ENCODE measurements at places on chromosomes 2 and 18.

DNA sequence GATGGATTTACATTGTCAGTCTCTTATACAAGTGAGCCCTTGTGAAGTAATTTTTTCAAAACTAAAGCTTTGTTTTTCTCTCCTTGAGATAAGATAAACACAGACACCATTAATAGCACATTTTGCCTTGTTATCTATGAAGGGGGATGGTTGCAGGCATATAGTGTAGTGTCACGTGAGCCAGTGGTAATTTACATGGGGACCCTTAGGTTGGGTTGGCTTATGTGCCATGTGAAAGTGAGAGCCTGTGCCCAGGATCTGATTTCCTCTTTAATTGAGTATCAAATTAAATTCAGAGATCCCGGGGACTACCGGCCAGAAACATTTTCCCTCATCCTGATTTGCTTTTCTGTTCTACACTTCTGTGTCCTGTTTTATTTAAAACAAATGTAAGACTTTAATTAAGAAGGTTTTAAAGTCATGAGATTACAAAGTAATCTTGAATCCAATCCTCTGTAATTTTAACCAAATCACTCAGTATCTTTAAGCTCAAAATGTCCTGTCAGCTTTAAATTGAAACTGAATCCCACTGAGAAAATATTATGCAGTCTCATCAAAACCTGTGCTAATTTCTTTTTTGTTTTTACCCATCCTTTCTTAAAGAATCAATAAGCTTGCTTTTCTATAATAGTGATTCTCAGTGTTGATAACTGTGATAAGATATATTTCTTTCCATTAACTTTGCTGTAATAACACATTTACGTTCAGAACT, 63.8 kb downstream of the PTPRM start:
- no peak for DNase-seq

DNA sequence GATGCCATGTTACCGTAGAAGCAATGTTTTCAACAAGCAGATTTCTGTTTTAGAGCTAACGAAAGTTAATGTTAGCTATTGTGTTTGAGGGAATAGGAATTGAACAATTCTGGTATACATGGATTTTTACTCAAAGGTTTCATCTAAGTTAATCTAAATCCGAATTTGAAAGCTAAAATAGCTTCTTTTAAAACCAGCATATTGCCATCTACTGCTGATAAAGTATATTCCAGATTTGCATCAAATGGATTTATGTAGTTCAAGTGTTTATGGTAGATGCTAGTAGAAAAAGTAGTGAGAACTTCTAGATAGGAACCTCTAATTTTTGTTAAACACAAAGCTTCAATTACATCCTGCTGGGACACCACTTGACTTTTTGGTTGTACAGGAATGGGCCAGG, 1569.5 kb upstream of the NXPH2 start:
- DNase-seq: no peak

GRCh38 chr2:239300871-239301735, 99.7 kb downstream of the HDAC4 start:
- no peak for DNase-seq

- DNase-seq: no peak
Measured at GRCh38 chr18:77376043-77376732, 126.5 kb downstream of the GALR1 start.

DNA sequence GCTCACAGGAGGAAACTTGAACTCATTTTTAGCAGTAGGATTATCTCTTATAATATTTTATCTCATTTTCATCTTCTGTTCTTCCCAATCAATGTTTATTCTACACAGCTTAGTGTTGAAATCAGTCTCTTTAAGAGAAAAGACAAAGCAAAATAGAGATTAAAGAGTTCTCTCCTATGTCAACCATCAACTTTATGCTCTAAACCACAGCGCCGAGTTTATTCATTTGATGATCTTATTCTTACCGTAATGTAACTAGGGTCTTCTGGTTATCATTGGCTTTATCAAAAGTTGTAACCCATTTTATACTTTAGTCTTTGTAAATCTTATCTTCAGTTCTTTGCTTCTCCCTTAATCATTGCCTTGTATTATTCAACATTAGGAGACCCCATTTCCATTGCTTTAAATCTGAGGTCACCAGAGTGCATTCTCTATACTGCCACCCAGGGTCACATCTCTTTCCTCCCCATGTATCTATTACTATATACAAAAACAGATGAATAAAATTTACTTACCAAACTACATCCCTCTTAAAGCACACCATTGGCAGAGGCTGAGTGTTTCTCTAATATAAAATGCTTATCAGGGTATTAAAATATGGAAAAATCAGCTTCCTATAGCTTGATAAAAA, 22.8 kb upstream of the ERMN start:
- DNase-seq: no peak

- DNase-seq: peak; percentile 12
Measured at GRCh38 chr2:238061315-238062202, 758 bp downstream of the SCLY start.

- no peak for DNase-seq
Measured at GRCh38 chr2:60480089-60480773, 73.2 kb downstream of the BCL11A start.

DNA sequence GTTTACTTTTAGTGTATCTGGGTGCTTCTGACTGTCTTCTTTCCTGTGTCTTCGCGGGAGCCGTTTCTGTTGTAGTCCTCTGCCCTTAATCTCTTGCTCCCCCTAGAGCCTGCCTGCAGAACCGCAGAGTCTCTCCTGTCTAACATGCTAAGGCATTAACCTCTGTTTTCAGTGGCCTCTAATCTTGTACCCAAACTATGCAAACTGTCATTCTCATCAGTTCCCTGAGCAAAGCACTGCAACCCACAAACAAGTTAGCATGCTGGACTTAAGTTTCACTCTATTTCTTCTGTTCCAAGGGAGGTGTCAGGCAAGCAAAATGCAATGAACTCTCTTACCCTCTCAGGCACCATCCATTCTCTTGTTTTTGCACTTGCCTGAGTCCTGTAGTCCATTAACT, 138.4 kb downstream of the OTX1 start:
- no peak for DNase-seq

DNA sequence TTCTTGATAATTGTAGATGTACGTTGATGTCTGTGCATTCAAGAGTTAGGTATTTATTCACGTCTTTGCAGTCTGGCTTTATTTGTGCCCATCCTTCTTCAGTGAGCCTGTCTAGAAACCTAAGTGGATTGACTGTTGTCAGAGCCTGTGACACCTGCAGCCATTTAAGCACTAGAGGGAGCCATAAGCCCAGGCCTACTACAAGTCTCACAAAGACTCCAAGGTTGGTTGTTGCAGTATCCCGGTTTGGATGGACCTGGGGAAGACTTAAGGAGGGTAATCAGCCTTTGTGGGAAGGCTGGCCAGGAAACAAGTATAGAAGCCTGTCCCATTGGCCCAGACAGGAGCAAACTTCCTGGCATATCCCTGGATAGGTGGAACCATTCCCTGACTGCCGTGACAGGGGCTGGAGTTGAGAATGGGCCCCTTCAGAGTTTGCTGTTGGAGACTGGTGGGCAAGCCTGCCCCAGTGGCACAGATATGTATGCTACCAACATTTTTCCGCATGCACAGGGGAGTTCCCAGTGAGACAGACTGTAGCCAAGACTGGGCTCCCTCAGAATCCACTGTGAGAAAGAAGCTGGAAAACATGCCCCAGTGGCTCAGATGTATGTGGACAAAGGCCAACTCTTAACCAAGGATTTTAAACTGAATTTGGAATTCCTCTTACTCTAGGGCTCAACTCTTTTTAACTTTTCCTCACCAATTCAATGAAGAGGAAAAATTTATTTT, 9.3 kb upstream of the LRRC30 start:
- no peak for DNase-seq

GRCh38 chr2:102240640-102241370, 54.0 kb downstream of the IL1RL2 start:
- peak; percentile 91 for DNase-seq

- DNase-seq: no peak
Measured at GRCh38 chr2:197268786-197269584, 41.6 kb downstream of the ANKRD44 start.

GRCh38 chr2:163191372-163191771, 352.8 kb upstream of the KCNH7 start:
- no peak for DNase-seq

- DNase-seq: no peak
Measured at GRCh38 chr18:48393776-48394175, 15.4 kb downstream of the ZBTB7C start.

GRCh38 chr2:144143294-144144151, 376.4 kb downstream of the ZEB2 start:
- no peak for DNase-seq
